ENCODE measurements at places on chromosomes 16 and 17.

DNA sequence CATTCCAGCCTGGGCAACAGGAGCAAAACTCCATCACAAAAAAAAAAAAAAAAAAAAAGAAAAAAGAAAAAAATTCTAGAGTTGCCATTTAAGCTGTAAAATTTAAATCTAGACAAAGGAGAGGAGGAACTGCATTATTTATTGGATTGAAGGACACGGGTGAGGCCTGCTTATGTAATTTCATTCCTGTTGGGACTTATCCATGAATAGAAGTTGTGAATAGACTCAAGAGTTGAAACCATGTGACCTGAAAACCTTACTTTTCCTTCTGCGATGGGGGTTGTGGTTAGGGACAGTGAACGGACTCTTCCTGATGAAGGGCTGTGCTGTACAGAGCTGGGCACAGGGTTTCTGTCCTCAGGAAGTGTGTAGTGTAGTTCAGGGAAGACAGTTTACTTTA is 22.5 kb downstream of the BANP start:
- DNase-seq, result no peak

DNA sequence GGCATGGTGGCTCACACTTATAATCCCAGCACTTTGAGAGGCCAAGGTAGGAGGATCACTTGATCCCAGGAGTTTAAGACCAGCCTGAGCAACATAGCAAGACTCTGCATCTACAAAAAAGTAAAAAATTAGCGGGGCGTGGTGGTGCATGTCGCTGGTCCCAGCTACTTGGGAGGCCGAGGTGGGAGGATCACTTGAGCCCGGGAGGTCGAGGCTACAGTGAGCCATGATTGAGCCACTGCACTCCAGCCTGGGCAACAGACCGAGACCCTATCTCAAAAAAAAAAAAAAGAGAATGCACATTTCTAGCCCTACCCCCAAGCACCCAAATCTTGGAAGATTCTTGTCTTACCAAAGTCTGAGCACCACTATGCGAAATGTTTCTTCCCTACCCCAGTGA is 15.6 kb upstream of the RHOT1 start:
- DNase-seq, result no peak

- no peak for DNase-seq
These were observed 1.1 kb upstream of the TRPV3 start for GRCh38 chr17:3558603-3559269.

- no peak for DNase-seq
These were observed 220.8 kb upstream of the MON1B start for GRCh38 chr16:76970087-76970744.

DNA sequence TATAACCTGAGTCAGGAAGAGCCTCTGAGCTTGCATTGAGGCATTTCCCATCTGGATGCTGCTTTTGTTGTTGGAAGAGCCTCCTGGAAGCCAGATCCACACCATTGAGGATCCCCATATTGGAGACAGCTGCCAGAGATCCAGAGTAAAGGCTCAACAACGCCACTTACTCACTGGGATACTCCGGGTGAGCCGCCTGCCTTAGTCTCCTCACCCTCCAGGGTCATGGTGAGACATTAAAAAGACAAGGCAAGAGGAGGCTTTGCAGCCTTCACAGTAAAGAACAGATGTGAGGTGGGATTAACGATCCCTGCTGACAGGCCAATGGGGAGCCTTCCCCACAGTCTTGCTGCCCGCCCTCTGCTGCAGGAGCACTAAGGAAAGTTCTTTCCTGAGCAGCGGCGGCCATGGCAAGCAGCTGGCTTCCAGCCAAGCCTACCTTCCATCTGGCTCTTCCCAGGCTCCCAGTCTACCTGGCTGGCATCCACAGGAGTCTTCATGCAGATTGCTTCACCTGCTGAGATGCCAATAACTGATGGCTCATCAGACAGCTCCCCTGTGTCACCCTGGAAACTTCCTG is 198.5 kb downstream of the CYLD start:
- DNase-seq, result no peak

GRCh38 chr16:72768591-72768990 is 279.3 kb downstream of the ZFHX3 start:
- DNase-seq, result no peak

GRCh38 chr17:10156948-10157607 is 41.3 kb downstream of the GAS7 start:
- DNase-seq, result no peak

- no peak for DNase-seq
These were observed 1.8 kb upstream of the ALG1 start for GRCh38 chr16:5069854-5070253.

- no peak for DNase-seq
These were observed 112.0 kb downstream of the RPTOR start for GRCh38 chr17:80656590-80656989.
